CD8-positive, alpha-beta memory T cell (primary cell): ENCODE measurements at places on chromosomes 4 and X. TPM values are rescaled to one million over a fixed set of nuclear protein-coding genes. Genes with fewer than 3 reads are reported as not detected.

The CENPVL2 gene
- not detected for total RNA-seq

- DNase-seq: no peak
Observed at GRCh38 chr4:48499551-48500066, 9.6 kb downstream of the ZAR1 start.

GRCh38 chr4:160044693-160045092 is 941.8 kb downstream of the RAPGEF2 start:
- no peak for DNase-seq

DNA sequence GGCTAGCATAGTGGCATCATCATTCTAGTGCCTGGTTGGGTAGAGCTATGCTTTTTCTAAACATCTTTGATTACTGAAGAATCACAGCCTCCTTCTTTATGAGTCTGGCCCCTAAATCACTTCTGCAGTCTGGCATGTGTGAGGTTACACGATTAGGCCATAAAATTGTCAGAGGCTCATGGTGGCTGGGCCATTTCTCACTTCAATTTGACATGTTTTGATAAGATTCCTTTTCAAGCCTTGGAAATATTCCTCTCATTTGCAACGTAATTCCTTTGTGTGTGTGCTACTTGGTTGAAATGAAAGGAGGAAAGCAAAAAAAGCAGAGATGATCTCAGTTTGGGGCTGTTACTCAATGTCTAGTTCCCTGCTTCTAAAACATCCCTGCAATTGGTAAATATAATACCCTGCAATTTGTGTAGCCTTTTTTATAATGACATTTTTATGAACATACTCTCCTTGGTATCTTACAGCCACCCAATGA is 6.2 kb downstream of the CCKAR start:
- DNase-seq: no peak

DNA sequence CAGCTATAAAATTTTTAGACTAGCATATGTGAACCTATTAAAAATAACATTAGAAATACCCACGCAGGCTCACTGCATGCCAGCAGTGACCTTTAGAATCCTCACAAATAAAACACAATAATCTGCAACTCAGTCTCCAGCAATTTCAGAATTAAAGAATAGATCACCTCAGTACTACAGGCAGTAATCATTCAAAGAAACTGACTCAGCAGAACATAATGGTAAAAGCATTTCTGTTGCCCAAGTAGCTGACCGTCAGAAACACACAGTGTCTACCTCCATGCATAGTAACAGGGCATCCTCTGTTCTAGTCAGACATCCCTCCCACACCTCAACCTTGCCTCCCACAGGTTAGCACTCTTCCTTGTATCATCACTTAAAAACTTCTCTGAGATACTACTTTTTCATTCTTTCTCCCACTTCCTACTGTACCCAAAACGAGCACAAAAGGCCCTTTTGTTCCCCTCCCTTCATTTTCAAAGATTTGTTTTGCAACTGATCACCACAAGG is 65.7 kb upstream of the BEND2 start:
- no peak for DNase-seq

DNA sequence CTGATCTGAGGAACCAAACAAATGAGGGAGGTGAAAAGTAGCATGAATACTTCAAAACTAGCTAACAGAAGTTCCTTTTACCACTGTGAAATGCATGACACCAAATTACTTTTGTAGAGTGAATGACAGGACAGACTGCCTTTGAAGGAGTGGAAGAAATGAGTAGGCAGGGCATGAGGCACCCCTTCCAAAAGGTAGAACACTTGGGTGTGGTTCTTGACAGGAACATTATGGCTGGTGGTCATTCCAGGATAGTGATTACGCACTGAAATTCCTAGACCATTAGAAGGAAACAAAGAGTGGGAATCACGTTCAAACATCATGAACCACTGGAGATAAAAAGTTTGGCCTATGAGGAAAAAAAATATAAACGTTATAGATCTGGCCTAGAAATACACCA is 4.9 kb downstream of the HUWE1 start:
- DNase-seq: no peak
